ENCODE measurements at places on chromosomes 12 and 14.

GRCh38 chr12:43337571-43338444, 214.2 kb downstream of the ADAMTS20 start:
- no peak for DNase-seq

GRCh38 chr12:16437281-16437816, 89.9 kb downstream of the MGST1 start:
- no peak for DNase-seq

DNA sequence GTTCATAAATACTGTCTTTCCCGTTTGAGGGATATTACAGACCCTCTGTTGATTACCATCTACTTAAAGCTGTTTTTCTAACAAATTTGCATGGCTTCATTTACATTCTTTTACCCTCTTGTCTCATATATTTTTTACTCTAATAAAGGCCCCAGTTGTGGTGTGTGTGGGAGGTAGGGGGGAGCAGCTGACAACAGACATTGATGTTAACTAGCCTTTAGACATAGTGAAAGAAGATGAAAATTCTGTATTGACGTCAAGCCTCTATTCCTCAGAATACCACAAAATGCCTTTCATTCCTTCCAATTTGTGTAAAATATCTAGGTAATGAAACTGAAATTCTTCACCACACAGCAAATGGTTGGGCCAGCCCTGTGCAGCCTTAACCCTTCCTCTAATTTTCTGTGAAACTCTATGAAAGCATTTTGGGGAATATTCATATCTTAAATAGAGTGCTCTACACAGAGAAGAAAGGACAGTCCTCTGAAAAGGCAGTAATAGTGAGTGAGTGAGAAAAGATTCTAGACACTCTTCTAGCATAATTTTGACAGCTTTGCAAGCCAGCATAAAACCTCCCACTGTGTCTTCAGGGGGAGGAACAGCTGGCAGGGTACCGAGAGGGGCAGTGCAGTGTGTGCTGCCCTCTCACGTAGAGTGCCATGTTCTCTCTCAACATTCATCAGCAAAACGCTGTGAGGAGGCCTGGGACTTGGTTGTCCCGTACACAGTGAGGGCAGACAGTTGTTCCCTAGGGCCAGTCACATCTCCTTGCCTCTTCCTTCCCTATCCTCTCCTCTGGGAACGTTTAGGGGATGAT, 20.1 kb upstream of the CERS5 start:
- no peak for DNase-seq

- DNase-seq: no peak
Measured at GRCh38 chr12:68292151-68292943, 38.9 kb upstream of the IL22 start.

DNA sequence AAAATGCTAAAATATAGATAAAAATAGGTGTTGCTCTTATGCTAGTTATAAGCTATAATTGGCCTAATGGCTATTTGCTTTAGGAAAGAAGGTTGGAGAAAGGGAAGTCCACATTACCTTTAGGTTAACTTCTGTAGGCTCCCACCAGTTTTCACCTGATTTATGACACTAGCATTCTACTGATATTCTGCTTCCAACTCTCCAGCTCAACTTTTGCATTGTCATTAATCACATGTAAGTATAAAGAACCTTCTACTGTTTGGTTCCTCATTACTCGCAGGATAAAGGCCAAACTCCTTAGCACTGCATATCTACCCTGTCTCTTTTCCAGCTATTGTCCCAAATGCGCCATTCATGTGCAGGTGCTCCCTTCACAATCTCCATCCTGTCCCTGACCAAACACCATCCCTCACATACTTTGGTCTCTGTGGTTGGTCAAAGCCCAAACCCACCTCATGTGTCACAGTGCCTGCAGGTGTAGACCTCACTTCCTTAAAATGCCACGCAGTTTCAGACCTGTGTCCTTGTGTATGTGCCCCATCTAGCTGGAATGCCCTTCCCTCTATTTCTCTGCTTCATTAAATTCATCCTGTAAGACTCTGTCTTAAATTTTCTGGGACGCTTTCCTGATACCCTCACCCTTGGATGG, 3.3 kb downstream of the DDHD1 start:
- DNase-seq: peak; percentile 55

GRCh38 chr12:32211900-32212156, 105.2 kb downstream of the BICD1 start:
- DNase-seq: no peak

GRCh38 chr14:21071225-21072030, 1.3 kb downstream of the ARHGEF40 start:
- DNase-seq: no peak

DNA sequence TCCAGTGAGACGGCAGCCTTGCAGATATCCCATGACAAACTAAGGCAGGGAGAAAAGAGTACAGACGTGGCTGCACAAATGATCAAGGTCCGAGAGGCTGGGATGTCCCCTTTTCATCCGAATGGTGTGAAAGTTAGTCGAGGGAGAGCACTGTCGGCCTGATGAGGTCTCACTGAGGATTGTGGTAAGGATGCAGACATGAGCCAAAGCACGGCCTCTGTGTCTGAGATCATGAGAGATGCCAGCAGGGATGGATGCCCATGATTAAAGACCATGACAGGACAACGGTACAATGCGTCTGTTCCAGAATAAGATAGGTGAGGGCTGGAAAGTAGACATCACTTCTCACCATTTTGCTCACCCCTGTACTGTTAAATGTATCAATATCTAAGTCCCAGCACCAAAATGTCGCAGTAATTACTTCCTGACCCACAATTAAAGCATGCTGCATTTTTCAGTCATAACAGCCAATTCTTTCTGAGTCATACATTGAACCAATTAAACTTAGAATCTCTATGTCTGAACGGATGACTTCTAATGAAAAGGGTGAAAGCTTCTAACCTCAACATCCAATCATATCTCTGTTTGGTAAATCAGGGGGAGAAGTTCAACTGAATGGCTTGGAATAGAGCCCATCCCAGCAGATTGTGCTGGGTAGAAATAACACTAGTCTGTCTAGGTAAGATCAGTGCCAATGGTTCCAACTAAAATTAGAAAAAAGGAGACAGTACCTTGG, 249.6 kb upstream of the SOX5 start:
- no peak for DNase-seq

- DNase-seq: no peak
Measured at GRCh38 chr12:46509135-46509534, 136.6 kb upstream of the SLC38A2 start.

DNA sequence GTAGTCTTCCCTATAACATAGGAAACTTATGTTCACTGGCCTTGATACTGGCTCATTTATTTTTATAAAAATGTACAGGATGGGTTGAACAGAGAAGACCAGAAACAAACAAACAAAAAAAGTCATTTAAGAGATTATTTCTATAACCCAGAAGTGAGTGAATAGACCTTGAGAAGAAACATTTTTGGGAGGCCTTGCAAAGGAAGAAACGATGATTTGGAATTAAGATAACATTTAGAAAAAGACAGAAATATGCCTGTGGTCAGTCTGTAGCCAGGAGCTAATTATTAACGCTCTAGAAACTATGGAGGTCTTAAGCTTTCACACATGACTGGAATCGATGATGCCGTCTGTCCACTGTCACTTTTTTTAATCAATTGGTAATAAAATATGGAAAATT, 264.0 kb downstream of the EGLN3 start:
- no peak for DNase-seq

- DNase-seq: no peak
Measured at GRCh38 chr14:79831195-79831892, 380.0 kb downstream of the DIO2 start.

GRCh38 chr12:14422516-14423230, 57.2 kb downstream of the ATF7IP start:
- DNase-seq: no peak

GRCh38 chr12:105352052-105352451, 21.6 kb downstream of the C12orf75 start:
- DNase-seq: no peak

- no peak for DNase-seq
Measured at GRCh38 chr14:85442996-85443395, 86.9 kb upstream of the FLRT2 start.

- no peak for DNase-seq
Measured at GRCh38 chr14:75286313-75286712, 7.7 kb downstream of the FOS start.

GRCh38 chr14:91005716-91006115, 54.7 kb downstream of the RPS6KA5 start:
- no peak for DNase-seq

GRCh38 chr12:129540249-129540648, 363.6 kb downstream of the TMEM132D start:
- DNase-seq: no peak

DNA sequence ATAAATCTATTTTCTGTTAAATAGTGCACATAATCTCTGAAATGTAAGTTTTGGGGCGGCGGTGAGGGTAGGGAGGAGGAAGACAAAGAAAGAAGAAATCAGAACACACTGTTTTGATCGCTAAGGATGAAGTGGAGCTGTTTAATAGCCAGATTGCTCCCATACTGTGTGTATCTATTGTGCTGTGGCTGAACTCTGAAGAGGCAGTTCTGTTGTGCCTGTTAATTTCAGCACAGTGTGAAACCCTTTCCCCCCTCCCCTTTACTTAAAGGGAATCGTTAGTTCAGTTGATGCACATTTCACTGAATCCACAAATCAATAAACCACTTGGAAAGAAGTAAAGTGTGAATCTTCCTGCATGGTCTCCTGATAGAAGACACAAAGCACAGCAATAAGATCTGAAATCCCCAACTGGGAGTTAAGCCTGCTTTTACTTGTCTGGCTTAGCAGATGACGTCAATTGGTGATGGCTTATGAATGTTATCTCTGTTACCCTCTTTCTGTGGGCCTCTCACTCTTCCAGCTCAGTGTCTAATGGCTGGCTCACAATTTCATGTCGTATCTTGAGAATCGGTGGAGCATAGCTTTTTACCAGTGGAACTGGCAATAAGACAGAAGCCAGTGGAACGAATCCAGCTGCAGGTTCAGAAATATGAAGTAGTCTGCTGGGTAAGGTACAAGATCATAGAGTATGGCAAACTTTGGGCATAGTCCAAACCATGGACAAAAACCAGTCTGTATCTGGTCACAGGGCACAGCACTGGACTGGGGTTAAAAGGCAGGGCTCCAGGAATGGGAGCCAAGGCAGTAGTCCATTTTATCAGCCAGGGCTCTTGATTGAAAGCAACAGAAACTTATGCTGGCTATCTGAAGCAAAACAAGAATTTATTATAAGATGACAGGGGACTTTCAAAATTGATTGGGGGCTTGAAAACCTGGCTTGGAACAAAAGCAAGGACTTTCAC, 413.5 kb upstream of the SEL1L start:
- DNase-seq: no peak

GRCh38 chr12:2266666-2267620, 214.2 kb downstream of the CACNA1C start:
- DNase-seq: no peak

DNA sequence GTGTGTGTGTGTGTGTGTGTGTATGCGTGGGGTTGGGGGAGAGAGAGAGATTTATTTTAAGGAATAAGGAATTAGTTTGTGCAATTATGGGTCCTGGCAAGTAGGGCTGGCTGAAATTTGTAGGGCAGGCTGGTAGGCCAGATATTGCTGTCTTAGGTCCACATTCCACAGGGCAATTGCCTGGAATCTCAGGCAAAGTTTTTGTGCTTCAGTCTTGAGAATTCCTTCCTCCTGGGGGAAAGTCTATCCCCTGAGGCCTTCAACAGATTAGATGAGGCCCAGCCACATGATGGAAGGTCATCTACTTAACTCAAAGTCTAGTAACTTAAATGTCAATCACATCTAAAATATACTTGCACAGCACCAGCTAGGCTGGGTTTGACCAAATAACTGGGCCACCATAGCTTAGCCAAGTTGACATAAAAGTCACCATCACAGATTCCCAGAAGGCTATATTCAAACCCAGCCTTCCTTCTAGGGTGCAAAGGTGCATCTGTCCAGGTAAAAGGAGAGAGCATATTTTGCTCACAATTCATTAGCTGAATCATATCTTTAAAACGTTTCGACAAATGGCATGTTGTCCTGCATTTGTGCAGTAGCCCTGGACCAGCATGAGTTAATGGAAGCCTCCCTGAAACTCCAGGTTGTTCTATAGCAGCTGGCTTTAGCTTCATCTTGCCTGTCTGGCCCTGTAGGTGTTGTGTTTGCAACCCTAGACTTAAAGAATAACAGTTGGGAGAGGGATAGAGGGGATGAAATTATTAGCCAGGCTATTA, 63.1 kb downstream of the C14orf132 start:
- DNase-seq: no peak

DNA sequence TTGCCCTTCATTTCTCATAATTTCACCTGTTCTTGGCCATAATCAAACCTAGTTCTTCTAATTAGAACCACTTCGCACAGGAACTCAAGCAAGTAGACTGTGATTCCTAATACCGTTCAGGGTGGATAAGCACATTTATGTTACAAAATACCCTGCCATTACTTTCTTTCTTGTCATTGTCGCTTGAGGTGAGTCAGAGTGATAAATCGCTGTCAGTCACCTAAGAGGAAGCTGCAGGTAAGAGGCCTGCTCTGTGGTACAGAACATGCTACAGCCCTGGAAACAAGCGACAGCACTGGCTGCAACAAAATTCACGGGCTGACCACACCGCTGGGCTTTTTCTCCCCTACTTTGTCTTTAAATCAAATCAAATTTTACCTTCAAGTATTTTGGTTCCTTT, 218.2 kb downstream of the ANO6 start:
- no peak for DNase-seq

GRCh38 chr12:24615967-24616411, 332.9 kb downstream of the BCAT1 start:
- DNase-seq: no peak

DNA sequence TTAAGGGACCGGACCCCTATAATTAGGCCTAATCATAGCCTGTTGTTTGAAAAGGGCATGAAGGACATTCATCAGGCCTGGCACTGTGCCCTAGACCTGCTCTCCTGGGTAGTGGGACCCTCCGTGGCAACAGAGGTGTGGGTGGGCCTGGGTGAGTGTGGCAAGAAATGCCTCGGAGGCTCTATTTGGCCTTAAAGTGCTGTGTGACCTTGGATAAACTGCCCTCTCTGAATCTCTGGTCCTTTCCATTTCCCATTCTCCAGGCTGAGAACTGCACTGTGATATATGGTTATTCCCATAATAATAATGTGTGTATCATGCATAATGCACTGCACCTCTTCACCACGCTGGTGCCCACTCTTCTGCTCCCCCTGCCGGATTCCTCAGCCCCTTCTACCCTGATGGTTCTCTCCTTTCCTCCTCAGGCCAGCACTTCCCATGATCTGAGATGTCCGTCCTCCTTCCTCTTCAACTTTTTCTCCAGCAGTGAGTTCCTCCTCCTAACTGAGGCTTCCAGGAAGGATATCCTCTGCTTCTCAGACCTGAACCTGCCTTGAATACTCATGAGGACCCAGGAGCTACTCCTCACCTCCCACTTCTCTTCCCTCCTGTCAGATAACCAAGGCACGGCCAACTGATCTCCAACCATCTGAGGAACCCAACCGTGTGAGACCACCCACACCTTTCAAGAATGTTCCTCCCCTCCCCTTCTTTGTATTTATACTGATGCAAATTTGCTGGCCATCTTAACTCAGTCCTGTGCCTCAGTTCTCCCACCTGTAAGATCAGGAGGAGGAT, 111.0 kb upstream of the PZP start:
- DNase-seq: no peak

All from erythroblast (primary cell).